ENCODE measurements at places on chromosomes 5 and 9.

- DNase-seq = no peak
Observed at GRCh38 chr5:139132515-139132914, 65.7 kb downstream of the SIL1 start.

GRCh38 chr5:140255460-140256157 lies 47.3 kb downstream of the PFDN1 start:
- no peak for DNase-seq

DNA sequence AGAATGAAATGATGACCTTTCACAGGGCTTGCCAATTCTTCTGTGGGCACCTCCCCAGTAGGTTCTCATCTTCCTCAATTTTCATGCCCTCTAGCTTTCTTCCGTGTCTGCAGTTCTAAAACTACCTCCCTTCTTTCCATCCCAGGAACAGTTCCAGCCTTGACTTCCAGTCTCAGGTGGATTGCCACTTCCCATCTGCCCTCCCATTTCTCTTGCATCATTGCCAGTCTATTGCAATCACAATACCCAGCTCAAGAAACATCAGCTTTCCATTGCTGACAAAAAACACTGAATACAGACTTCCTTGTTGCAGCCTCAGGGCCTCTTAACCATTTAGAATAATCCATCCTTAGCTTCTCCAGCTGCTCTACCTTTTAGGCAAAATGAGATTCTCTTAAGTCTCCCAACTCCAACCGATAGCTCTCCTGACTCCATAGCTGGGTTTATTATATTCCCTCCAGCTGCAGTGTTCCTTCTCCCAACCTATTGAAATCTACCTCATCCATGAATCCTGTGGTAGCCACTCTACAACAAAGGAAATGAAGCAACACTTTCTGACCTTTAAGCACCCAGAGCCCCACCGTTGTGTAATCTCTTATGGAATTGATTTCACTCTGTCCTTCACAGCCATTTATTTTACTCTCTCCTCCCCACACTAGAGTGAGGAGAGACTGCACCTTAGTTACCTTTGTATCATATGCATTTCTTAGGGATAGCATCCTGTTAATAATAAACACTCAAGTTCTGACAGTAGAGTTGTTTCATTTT lies 75.6 kb upstream of the PCA3 start:
- no peak for DNase-seq

DNA sequence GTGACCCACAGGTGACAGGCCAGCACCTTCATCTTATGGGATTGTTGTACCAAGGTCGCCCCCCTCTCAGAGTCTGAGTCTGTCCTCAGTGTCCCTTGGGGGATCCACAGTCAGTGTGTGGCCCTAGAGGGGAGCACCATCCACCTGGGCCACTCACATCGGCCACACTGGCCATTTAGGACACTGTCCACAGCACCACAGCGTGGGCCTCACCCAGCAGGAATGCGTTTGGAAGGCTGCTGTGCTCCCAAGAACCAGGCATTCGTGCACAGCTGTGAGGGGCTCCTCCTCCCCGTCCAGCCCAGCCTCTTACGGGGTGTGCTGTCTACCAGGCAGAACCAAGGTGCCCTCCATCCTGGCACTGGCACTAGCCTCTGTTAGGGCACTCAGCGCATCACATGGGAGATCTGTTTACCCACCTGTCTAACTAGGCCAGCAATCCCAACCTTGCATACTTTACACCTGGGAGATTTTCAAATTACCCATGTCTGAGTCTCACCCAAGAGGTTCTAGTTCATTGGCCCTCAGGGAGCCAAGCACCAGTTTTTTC lies 24.5 kb upstream of the UBE2QL1 start:
- no peak for DNase-seq

Measured in left ventricle myocardium inferior (tissue), 1 donor.